ENCODE measurements at places on chromosomes 3 and 15.
A peak's percentile ranks its signal among the peaks of the same experiment; 100 is the strongest.

DNA sequence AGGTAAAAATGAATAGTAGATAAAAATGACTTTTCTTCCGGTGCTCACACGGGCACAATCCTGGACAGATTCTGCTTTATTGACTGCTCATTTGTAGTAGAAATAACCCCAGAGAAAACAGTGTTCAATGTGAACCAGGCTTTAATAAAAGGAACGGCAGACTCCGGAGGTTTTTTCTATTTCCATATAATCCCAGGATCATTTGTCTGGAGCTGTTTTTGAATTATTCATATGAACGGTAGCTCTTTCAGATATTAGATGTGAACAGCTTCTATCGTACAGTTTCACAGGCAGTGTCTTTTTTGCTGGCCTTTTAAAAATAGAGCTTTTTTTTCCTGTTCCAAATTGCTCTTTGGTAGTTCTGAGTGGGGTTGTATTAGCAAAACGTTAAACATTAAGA, 347.3 kb downstream of the MFSD1 start:
- DNase-seq, result no peak

- DNase-seq, result no peak
Observed at GRCh38 chr3:15217841-15218267, 11.8 kb downstream of the CAPN7 start.

DNA sequence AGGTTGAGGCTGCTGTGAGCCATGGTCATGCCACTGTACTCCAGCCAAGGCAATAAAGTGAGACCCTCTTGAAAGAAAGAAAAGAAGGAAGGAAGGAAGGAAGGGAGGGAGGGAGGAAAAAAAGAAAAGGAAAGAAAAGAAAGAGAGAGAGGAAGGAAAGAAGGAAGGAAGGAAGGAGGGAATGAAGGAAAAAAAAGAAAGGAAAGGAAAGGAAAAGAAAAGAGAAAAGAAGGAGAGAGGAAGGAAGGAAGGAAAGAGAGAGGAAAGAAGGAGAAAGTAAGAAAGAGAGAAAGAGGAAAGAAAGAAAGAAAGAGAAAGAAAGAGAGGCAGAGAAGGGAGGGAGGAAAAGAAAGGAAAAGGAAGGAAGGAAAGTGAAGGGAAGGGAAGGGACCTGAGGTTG, 20.4 kb upstream of the ACTL6A start:
- DNase-seq, result no peak

DNA sequence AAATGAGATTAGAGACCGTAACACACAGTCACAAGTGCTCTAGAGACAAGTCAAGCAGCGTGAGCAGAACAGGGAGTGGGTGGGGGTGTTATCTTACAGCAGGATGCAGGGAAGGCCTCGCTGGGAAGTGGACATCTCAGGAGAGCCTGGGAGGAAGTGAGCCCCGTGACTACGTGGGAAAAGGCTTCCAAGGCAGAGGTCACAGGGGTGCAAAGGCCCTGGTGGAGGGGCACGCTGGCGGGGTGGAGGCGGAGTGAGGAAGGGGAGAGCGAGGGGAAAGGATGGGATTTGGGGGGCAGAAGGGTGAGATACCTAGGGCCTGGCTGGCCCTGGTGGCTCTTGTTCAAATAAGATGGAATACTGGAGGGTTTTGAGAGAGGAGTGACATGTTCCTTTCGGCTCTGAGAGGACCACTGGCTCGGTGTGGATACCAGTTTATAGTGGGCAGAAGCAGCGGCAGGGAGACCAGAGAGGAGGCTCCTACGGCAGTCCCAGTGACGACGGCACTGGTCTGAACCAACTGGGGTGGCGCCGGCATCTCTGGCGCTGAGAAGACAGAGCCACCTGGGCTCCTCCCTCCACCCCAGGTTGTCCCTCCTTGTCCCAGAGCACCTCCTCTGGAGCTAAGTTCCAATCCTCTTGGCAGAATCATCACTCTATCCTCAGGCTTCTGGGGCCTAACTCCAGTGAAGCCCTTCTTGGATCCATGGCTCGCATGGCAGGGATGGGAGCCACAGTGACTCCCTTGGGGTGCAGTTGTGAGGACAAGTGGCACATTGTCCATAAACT, 266.2 kb upstream of the LYSMD4 start:
- no peak for DNase-seq

- no peak for DNase-seq
Observed at GRCh38 chr3:11956781-11957180, 47.4 kb upstream of the SYN2 start.

DNA sequence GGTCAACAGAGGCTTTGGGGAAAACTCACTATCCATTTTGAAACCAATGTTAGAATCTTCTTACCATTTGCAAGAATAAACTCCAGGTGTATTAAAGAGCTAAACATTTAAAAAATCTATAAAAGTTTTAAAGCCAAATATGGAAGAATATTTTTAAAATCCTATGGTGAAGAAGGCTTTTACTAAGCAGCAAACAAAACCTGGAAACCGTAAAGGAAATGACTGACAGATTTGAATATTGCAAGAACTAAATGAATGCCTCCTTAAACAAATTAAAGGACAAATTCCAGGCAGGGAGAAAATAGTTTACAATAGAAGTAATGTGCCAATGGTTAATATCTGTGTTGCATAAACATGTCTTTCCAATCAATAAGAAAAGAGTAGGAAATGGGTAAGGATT, 68.1 kb downstream of the KLF15 start:
- DNase-seq, result no peak

- no peak for DNase-seq
Observed at GRCh38 chr3:194579091-194579606, 54.1 kb downstream of the TMEM44 start.

- DNase-seq, result no peak
Observed at GRCh38 chr15:76752549-76752948, 152.6 kb downstream of the SCAPER start.

GRCh38 chr3:100554373-100554676, 55.1 kb upstream of the ADGRG7 start:
- DNase-seq, result no peak

DNA sequence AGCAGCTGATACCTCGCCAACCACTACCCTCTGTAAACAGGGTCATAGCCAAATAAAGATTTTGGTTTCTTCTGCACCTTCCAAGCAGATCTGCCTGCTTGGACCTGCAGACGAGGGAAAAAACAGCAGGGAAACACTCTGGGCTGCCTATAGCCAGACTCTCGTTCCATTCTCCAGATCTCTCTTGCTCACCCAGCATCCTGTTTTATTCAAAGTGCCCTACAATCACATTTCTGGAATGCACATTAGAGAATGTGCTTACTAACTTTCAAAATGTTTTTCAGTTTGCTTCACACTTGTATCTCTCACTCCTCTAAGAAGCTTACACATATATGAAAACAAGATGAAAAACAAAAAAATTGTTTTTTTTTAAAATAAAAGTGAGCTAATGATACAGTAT, 71.4 kb downstream of the MLH1 start:
- peak; percentile 28 for DNase-seq

GRCh38 chr3:189143321-189143720, 28.4 kb upstream of the TPRG1 start:
- peak; percentile 46 for DNase-seq

DNA sequence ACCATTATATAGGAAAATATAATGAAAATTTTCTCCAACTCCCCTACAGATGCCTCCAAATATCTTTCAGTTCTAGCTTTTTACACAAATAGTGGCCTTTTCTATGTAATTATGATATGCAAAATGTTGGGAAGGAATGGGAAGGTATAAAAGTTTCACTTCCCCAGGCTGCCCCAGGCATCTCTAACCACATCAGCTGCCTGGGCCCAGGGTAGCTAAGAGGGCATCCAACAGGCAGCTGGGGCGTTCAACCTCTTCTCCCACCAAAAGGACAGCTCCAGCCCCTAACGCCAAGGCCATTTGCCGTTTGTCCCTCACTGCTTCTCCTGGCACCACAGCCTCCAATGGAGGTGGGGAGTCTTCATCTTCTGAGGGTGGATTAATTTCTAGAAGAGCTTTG, 188.1 kb upstream of the TSC22D2 start:
- no peak for DNase-seq

- no peak for DNase-seq
Observed at GRCh38 chr3:58731673-58732072, 65.1 kb upstream of the FAM3D start.

DNA sequence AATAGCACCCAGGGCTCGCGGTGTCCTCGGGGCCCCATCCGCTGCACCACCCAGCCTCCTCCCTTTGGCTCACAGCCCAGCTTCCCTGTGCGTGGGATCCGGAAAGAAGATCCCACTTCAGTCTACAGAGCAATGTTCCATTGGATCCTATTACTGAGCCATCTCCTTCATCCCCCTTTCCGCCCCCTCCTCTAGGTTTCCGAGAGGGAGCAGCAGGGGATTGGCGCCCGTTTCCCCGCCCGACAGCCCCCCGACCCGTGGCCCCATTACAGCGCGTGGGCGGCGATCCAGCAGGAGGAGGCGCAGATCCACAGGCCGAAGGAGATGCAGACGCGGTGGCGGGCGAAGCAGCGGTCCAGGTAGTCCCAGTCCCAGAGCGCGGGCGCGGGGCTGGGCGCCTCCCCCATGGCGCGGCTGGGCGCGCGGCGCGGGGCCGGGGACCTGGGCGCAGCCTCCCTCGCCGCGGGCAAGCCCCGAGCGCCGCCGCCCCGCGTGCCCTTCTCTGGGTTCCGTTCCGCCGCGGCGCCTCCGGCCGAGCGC, 340 bp downstream of the TMEM44 start:
- DNase-seq, result peak; percentile 25

DNA sequence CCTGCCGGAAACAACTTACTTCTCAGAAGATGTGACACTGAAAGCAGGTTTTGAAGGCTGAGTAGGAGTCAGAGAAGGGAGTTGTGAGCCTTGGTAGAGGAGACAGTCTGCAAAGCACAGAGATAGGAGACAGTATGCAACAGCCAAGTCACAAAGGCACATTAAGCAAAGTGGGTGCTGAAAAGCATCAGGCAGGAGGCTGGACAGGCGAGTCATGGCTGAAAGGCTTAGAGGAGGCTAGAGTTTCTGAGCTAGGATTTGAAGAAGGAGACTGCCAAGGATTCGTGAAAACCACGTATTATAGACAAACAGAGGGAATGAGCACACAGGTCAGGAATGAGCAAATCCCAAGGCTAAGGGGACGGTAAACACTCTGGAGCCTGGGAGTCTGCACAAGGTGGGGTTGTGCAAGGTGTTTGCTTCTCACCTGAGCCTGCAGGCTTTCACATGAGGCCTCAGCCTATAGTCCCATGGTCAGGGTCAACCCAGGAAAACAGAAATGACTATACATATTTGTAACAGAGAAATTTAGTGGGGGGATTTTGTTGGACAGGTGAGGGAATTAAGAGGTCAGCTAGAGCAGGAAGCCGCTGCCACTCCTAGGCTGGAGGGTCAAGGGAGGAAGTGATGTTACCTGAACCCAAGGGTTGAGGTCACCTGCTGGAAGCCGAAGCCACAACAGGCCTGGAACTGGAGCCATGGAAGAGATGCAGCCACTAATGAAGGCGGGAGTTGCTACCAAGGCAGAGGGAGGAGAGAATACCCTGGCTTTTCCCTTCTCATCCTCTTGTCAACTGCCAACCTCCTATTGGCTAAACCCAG, 23.1 kb upstream of the TRIM71 start:
- DNase-seq, result peak; percentile 14

- DNase-seq, result peak; percentile 13
Observed at GRCh38 chr3:39287216-39288164, 7.7 kb upstream of the CX3CR1 start.

DNA sequence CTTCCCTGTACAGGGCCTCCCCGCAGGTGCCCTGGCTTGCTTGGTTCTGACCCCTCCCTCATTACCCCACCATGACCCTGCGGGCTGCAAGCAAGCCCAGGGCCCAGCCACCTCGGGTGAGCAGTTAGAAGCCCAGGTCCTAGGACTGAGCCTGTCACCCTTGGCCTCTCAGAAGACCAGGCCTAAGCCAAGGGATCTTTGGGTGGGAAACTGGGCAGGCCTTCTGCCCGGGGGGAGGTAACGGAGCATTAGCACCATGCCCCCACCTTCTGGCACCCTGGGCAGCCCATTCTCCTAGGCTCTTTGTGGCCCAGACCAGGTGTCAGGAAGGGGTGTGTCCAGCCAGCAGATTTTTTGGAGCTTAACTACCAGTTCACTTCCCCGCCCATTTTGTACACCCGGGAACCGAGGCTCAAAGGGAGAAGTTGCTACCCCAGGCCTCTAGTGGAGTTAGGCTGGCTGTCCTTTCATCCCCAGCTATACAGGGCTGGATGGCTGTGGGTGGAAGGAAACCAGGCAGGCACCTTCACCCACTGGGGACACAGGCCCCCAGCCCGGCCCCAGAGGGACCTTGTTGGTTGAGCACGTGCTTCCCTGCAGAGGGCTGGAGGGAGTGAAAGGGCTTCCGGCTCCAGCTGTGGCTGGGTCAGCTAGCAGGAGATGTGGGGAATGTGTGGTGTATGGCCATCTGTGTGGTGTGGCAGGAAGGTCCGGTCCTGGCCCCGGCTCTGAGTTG, 1.4 kb downstream of the CSK start:
- DNase-seq, result no peak

DNA sequence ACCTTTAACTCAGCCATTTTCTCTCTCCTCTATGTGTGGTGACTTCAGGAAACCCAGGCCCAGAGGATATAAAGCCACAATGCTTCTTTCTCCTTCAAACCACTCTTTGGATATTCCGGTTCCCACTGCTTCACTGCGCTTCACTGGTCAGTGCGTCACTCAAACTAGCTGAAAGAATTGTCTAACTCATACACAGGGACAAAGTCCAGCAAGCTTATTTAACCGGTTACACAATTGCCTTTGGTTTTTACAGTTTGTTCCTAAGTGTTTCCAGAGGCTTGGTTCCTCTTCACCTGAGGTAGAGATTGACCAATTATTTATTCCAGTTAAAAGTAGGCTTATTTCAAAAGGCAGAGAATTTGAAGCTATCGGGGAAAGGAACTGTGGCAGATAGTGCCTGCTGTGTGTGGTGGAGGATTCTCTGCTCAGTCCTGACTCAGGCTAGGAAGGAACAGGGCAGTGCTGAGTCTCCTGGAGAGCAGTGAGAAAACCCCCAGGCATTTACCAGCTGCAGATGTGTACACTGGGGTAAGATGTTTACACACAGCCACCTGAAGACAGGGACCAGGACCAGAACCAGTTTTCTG, at the start of gene HGD:
TSS of gene HGD (minus strand) at position 145 of the 587 bp plus-strand sequence. CDS start at position 17, 128 bp downstream.
- no peak for DNase-seq

GRCh38 chr3:184155644-184156521, 706 bp downstream of the DVL3 start:
- DNase-seq, result no peak

Measured in fibroblast of upper back skin (primary cell).